ENCODE measurements at places on chromosomes 12 and 14. TPM values are rescaled to one million over a fixed set of nuclear protein-coding genes. Genes with fewer than 3 reads are reported as not detected.

GPR162 gene
- 0.14 TPM for polyA plus RNA-seq

COCH gene
- polyA plus RNA-seq = 0.09 TPM

MUCL1 gene
- not detected for polyA plus RNA-seq

GRCh38 chr12:100672075-100672592 lies 98.7 kb downstream of the GAS2L3 start:
- H3K27ac ChIP-seq = no peak overlapping the region
- H3K4me3 ChIP-seq = no peak overlapping the region
- peak; percentile 17 for DNase-seq
- no peaks in the 10 kb centered on the region for H3K36me3 ChIP-seq
- H3K4me1 ChIP-seq = 0 out of 2 replicates have a peak, but pooled peaks cover 5% of the 10 kb centered on the region

DNA sequence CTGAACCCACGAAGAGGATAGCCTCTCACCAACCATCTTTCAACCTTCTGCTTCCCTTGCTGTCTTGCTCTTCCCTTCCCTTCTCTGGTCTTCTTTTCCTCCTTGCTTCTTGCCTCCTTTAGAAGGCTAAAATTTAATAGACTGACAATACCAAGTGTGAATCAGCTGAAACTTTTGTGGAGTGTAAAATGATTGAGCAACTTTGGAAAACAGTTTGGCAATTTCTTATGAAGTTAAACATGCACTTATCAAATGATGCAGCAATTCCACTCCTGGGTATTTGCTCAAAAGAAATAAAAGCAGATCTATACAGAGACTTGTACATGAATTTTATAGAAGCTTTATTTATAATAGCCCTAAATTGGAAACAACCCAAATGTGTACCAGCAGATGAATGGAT lies 3.3 kb upstream of the KRT86 start:
- no peak overlapping the region for H3K27ac ChIP-seq
- DNase-seq = peak; percentile 51
- H3K4me1 ChIP-seq = peaks cover 10% of the 10 kb centered on the region
- H3K4me3 ChIP-seq = no peak overlapping the region
- no peaks in the 10 kb centered on the region for H3K27me3 ChIP-seq

- DNase-seq = no peak
- H3K4me1 ChIP-seq = 0 out of 2 replicates have a peak, but pooled peaks cover 7% of the 10 kb centered on the region
- H3K36me3 ChIP-seq = no peaks in the 10 kb centered on the region
- no peak within 1 kb of the TSS for H3K27ac ChIP-seq
- no peak within 1 kb of the TSS for H3K4me3 ChIP-seq
These were observed at the start of gene ARHGAP9 for GRCh38 chr12:57479376-57480115. Gene ARHGAP9, minus strand, starts transcription at chr12:57479866. Its CDS starts 460 bp downstream, at chr12:57479406.
